ENCODE measurements at places on chromosomes 2 and 18.

- no peak for DNase-seq
These were observed 114.8 kb upstream of the CDC42EP3 start for GRCh38 chr2:37786191-37786698.

DNA sequence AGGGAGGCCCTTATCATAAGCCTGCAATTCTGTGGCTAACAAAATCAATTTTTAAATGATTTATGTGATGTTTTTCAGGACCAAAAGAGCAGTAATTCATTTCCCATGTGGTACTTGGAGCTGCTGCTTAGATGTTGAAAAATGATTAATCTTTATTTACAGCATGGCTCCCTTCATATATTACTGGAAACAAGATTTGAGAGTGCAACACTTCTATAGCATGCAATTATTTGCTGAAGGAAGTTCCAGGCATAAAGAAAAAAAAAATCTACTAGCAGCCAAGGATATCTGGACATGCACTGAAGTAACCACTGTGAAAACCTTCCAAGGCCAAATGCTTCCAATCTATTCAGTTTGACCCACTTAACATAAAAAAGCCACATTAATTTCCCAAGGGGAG is 186.3 kb downstream of the SLC8A1 start:
- no peak for DNase-seq

- no peak for DNase-seq
These were observed 14.4 kb upstream of the PIK3C3 start for GRCh38 chr18:41940506-41941215.

- no peak for DNase-seq
These were observed 35.4 kb downstream of the MBP start for GRCh38 chr18:77096936-77097886.

DNA sequence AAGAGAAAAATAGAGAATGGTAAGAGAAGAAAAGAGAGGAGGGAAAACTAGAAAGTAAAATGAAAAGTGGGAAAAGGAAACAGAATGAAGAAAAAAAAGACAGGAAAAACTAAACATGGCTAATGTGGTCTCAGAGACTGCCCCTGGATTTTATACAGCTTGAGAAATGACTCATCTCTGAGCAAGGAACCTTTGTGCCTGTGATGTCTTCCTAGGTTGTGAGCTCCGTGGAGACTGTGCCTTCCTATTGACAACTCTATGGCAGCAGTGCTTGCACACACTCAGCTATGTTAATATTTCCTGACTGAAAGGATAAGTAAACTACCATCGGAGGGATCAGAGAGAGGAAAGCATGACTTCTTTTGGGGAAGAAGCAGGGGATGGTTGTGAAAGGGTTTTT is 203.8 kb downstream of the RDH14 start:
- no peak for DNase-seq

DNA sequence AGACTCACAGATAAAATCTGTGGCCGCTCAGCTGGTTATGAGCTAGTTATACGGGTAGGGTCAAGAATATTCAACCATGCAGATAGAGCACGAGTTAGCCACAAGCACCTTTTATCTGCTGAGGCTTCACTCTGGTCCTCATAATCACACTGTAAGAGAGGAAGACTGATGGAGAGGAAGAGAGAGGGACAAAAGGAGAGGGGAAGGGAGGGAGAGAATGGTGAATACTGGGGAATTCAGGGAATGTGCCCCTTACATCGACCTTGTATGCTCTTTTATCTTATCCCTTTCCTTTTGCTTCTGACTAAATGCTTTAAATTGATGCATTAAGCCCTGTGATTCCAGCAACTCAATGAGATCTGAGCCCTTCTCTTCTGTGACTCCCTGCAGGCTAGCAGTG is 333.1 kb downstream of the DSEL start:
- no peak for DNase-seq

DNA sequence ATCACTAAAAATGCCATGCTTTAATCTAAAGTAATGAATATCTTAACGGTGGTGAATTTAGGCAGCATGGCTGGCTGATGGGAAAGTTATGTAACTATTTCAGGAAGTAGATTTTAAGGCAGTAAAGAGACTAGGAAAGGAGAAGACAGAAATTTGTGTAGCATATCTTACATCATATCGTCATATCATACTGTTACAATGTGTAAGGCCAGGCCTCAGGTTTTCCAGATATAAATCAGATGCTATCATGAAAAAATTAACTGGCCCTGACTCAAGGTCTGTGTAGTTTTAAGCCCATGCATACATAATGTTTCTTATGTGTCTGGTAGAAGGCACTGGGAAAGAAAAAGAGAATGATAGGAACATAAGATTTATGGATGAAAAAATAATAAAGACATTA is 8.9 kb upstream of the FAP start:
- no peak for DNase-seq

- DNase-seq: peak; percentile 82
These were observed 29.0 kb downstream of the ANO7 start for GRCh38 chr2:241217320-241218031.

DNA sequence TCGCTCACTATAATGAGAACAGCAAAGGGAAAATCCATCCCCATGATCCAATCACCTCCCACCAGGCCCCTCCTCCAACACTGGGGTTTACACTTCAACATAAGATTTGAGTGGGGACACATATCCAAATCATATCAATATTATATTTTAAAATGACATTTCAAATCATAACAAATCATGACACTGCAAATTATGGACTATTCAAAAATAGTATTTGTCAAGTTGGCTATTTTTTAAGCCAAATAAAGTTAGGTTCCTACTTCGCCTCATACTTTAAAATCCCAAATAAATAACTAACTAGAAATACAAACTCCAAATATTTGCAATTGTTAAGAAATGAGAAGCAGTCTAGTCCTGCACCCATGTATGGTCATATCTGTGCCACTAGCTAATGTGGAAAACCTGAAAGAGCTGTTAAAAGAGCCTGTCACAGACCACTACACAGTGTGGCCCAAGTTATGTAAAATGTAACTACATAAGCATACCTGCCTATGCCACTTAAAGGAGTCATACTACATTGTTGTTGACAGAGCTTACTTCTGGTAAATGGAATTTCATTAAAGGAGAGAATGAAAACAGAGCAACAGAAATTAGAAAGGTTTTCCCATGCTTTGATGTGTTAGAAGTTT is 334.7 kb upstream of the GULP1 start:
- DNase-seq: no peak

- DNase-seq: no peak
These were observed 56.5 kb downstream of the TMEM18 start for GRCh38 chr2:620471-621302.

GRCh38 chr2:197498937-197499593 is 575 bp downstream of the HSPD1 start:
- DNase-seq: peak; percentile 73

GRCh38 chr2:218471982-218472381 is 53.1 kb downstream of the VIL1 start:
- DNase-seq: no peak

DNA sequence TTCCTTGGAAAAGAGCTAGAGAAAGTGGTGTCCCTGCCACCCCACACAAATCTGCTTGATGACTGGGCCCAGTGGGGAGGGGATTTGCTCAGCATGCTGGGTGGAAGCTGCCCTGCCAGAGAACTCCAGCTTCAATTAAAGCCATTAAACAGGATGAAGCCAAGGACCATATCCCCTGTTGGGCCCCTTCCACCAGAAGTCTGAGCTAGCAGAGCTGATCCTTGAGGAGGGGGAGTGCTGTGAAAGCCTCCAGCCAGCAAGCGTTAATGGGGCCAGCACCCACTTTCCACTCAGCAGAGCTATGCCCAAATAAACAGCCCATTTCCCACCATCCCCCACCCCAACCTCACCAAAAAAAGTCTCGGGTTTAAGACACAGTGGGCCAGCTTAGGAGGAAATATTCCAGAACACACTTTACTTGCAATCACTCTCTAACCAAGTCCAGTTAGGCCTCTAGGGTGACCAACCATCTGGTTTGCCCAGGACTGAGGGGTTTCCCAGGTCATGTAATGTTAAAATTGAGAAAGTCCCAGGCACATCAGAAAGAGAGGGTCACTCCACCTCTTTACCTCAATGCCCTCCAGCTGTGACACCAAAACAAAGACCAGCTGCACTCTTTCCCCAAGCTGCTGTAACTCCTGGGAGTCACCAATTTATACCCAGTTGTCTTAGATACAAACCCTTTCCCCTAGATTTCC is 132.3 kb downstream of the FOXI3 start:
- DNase-seq: peak; percentile 7

DNA sequence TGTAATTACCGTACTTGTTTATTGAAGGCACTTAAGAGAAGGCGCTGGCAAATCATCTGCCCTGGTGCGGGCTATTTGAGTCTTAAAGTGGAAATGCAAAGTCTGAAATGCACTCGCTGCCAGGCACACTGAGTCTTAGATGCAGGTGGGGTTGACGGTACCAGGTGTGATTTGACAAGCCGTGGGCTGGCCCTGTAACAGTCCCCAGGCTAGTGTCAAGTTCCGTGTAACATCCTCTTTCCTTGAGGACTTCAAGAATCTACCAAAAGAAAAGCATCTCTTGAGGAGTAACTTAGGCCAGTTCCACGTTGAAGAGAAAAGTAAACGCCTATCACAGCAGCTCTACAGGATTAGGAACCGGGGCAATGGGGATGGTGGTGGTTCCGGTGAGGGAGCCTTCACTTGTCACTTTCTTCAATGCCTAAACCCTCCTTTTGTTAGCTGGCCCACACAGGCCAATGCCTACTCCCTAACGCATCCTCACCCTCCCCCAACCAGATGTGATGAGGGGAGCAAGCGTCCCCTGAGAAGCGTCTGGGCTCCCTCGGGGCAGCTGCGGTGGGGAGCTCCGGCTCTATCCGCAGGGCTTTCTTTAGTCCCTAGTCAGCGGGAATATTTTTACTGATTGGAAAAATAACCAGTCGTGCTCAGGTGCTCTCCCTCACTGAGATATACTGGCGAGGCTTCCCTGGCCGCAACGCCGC is 1.5 kb upstream of the UGP2 start:
- no peak for DNase-seq

DNA sequence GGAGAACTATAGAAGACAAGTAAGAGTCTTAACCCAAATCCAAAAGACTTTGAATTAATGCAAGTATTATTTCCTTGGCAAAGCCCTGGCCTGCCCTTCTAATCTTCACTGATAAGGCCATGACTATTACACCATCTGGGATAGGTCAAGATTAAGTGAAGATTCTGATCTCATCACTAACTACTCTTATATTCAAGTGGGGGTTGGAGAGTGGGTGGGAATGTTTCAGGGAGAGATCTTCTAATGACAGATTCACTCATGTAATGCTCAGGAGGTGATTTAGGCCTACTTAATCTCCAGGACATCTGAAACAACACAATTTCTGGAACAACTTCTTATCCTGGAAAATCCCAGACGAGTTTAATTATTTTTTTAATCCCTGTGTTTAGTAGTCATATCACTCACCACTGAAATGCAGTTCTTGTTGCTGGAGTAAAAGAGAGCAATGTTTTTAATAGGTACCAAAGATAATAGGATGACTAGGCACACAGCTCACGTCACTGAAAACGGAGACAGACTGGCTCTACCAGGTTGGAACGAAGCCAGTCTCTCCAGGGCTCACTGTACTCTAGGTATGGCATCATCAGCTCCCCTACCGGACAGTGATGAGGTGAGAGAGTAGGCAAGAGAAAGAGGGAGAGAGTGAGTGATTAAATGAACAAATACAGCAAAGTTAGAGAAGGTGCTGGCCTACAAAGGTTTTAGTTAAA is 133.1 kb downstream of the NCKAP5 start:
- DNase-seq: no peak

DNA sequence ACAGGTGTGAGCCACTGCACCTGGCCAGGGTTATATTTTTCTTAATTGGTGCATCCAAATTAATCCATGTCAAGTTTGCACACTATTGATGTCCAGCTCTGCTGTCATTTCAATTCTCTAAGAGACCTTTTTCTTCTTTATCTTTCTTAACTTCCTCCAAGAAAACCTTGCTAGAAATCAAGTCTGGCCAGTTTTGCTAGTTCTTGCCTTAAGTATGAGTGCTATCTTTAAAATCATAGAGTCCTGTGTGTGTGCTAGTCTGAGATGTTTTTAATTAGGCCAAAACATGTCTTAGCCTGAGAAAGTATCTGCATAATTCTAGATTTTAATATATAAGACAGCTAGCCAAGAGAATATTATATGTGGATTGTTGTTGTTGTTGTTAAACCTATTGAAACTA is 56.2 kb upstream of the SLC39A10 start:
- DNase-seq: no peak

DNA sequence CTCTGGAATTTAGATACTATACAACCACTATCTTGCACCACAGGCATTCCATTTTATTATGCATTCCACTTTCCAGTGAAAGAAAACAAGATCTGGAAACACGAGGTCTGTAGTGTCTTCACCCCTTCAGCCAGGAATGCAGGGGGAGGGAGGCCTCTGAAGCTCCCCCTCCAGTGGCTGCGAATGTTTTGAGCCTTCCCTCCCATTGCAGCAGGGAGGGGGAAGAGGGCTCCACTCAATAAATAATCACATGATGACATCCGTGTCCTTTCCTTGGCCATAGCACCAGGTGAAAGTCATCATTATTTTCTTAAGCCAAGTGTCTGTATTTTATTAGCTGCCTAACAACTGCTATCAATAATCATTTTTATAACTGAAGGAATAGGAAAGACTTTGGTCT is 38.6 kb downstream of the ALPK2 start:
- peak; percentile 41 for DNase-seq

DNA sequence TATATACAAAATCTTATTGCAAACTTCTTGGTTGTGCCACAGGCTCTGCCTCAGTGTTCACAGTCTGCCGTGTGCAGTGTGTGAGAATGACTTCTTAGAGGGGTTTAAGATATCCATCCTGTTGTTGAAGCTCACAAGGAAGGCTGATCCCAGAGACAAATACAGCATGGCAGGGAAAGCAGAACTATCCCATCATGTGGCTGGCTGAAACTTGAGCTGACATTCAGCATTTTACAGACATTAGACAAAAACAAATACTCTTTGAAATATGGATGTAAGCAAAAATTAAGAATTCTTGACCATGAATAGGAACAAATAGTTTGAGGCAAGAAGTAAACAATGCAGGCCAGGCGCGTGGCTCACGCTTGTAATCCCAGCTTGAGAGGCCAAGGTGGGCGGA is 12.9 kb upstream of the PUM2 start:
- no peak for DNase-seq

DNA sequence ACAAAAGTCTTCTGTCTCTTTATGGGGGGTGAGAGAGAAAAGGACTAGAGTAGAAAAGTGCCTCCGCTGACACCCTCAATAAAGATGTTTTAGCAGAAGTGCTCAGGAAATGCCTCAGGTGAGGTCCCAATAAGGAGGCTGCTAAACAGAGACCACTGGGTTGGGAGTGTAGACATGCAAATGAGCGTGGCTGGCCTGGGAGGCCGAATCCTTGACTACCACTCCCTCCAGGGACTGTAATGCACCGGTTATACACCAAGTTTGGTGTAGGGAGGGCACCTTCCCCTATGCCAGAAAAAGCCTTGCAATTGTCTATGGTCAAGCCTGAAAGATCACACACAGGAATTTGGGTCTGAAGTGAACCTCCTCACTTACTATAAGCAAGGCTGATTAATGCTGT is 1.8 kb downstream of the TMX3 start:
- DNase-seq: no peak

GRCh38 chr18:62682371-62682770 is 33.0 kb upstream of the PHLPP1 start:
- DNase-seq: no peak

All from nephron progenitor cell (in vitro differentiated cells).